Stimulated activated CD8-positive, alpha-beta memory T cell treated with anti-CD3 and anti-CD28 coated beads, Interleukin-15, amount 100 ng/mL, for 1 hour (primary cell): ENCODE measurements at places on chromosomes 5 and 9.

- DNase-seq = no peak
Measured at GRCh38 chr9:124730772-124731171, 40.3 kb downstream of the NR6A1 start.

DNA sequence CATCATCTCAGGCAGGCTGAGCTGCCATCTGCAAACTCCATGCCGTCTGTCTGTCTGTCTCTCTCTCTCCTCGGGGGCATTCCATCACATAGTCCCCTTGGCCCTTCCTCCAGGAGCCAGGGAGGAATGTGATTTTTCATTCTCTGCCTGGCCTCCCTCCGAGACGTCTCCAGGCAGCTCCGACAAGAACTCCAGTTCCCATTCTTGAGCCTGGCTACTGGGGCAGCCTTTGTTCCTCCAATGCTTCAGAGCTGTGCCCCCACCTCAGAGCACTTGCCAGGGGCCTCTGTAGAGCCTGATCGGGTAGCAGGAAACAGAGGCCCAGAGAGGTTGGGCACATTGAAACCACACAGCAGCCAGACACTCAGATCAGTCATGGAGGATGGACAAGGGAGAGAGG, 74.0 kb downstream of the COL27A1 start:
- no peak for DNase-seq

GRCh38 chr5:82019342-82020138, 47.7 kb downstream of the ATG10 start:
- no peak for DNase-seq

DNA sequence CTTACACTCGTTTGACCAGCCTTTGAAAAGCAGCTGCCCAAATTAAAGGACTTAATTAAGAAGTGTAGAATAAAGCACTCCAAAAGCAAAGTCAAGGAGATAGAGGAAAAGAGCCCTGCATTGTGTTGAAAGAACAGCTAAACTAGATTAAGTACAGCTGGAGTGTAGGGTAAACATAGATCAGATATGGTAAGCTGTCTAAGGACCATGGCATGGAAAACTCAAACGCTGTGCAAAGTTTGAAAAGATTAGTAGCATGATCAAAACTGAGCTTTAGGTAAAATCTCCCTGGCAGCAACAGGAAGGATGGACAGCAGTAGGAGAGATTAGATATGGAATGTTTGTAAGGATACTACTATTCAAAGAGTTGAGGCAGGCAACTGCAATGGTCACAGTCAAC, 55.4 kb downstream of the BNC2 start:
- no peak for DNase-seq

GRCh38 chr5:173247510-173247909, 12.5 kb upstream of the NKX2-5 start:
- no peak for DNase-seq

- DNase-seq = no peak
Measured at GRCh38 chr9:71916834-71917534, 5.5 kb downstream of the C9orf85 start.

- no peak for DNase-seq
Measured at GRCh38 chr9:27571011-27571410, 2.3 kb downstream of the C9orf72 start.

GRCh38 chr9:16787724-16788123, 82.7 kb downstream of the BNC2 start:
- no peak for DNase-seq

- no peak for DNase-seq
Measured at GRCh38 chr9:120768247-120768646, 25.0 kb downstream of the FBXW2 start.
